Mucosa of gallbladder (tissue), 1 donor: ENCODE measurements at places on chromosomes 12 and 14. TPM values are rescaled to one million over a fixed set of nuclear protein-coding genes. Genes with fewer than 3 reads are reported as not detected.

GRCh38 chr14:103456167-103456835, 66.3 kb downstream of the CKB start:
- DNase-seq = no peak

GRCh38 chr14:44449680-44450079, 57.4 kb downstream of the FSCB start:
- no peak for DNase-seq

The RILPL2 gene
- 6.2 TPM for total RNA-seq

DNA sequence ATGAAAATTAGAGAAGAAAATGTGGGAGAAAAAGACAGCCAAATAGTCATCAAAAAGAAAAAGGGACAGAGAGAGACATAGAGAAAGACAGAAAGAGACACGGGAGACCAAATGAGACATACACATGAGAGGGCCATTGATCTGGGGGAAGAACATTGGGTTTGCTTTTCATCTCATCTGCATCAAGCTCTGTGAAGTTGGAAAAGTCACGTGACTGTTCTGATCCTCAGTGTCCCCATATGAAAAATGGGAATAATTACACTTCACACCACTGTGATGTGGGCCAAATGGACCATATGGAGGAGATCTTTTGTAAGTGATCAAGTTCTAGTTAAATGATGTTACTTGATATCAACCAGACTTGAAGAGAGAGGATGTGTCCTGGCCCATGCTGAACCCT, 147.1 kb upstream of the NRXN3 start:
- DNase-seq = no peak

- no peak for DNase-seq
Measured at GRCh38 chr14:99527427-99528076, 46.3 kb downstream of the CCNK start.

DNA sequence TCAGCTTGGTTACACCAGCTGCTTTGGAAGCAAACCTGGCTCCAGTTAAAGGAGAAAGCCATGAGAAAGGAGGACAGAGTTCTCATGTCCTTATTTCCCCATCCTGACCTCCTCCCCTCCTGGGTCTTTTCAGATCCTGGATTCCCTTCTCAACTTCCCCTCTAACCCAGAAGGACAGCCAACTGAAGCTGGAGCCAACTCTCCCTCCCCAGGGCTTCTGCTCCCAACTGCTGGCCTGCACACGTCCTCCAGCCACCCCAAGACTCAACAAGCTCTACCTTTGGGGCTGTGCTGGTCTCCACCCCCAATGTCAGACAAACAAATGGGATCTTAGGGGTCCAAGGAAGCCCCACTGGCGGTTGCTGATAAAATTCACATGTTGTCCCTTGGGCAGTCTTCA, 651.1 kb upstream of the TBX3 start:
- DNase-seq = no peak

DNA sequence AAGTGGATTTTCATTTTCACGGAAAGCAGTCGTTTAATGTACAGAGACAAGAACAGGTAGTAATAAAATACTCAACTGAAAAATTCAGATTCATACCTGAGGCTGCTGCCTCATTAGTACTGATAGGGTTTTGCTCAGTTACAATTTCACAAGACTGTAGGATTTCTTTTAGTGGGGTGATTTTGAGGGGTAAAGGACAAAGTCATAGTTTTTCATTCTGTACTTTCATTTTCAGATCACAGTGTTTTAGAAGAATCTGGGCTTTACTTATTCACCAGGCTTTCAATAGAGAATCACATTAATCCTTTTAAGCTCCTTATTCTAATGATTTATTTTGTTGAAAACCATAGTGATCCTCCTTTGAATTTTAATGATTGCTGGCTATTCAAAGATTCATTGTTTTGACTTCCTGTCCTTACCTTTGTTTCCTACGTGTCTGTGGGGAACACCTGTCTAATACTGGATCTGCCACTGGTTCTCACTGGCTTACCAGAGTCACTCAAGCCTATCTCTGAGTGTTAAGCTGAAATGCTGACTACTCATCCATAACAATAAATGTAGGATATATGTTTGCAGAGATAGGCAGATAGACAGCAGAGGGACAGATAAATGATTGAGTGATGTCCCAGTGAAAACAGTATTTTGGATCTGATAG, 243.8 kb upstream of the NPAS3 start:
- no peak for DNase-seq

DNA sequence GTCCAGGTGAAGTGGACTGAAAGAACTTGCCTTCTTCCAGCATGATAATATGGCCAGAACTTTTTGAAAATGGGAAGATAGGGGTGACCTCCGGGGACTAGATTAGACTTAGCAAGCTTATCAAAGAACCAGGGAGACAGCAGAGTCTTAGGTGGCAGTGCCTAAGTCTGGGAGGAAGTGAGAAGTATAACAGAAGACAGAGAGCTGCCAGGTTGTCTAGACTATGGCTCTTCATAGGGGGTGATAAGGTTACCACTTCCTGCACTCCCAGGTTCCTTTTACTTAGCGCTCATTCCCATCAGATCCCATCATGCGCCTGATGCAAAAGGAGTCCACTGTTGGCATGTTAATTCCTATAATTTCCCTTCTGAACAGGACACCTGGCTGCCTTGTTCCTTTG, 69.9 kb downstream of the PLXNC1 start:
- DNase-seq = no peak

DNA sequence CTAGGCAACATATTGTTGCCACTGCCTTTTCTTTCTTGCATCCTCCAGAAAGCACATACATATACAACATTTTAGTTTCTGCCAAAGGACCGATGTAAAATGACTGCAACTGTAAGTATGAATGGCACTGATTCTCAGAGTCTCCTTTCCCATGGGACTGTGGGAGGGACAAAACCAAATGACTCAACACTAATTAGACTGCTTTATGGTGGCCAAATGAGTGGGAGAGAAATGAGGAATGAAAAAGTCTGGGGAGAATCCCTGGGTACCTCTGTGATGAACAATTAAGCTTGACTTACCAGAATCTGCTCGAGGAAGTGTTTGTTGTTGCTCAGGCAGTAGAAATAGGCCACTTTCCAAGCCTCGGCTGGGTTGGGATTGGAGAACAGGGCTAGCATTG, 10.1 kb downstream of the ZFYVE26 start:
- DNase-seq = no peak

The DENND5B gene
- total RNA-seq = 13.7 TPM

DNA sequence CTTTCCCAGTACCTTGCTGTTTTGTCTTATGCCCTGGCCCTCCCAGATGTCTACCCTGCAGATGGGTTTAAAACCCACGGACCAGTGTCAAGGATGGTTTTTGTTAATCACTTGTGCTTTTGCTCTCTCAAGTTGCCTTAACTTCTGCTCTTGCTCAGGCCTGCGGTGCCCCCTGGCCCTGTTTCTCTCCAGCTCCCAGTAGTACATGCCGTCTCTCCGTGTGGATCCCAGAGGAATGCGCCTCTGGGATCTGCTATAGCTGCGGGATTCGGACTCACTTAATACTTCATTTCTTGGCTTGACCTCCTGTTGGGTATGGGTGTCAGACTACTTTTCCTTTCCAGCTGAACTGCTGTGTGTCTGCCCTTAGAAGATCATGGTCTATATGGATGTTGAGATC, 14.5 kb downstream of the PLEKHG3 start:
- DNase-seq = no peak

DNA sequence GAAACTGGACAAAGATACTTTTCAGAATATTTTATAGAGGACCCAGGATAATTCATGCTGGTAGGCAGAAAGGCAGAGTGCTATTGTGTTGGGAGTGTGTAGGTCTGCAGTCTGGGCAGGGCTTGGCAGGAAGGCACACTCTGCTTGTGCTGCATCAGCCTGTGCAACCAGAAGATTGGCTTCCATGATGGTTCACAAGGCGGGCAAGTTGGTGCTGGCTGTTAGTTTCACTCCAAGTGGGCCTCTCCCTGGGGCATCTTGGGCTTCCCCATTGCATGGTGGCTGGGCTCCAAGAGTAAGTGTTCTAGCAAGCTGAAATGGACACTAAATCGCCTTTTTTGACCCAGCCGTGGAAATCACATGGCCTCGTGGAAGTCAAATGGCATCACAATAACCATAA, 1.8 kb upstream of the UBE2N start:
- no peak for DNase-seq

DNA sequence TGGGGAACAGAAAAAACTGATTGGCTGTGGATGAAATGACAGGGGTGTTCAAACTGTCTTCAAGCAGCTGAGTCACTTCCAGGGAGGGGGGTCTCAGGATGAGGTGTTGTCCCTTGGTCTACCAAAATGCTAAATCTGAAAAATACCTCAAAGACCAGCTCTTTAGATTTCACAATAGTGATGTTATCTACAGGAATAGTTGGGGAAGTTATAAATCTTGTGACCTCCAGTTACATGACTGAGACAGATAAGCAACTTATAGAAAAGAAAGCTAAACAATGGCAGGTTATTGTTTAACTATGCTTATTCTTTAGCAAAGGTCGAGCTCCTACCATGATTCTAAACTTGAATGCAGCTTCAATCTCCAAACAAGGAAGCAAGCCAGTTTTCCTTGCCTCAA, 125.4 kb downstream of the SYT10 start:
- DNase-seq = no peak

The CYP27B1 gene
- total RNA-seq = 1.6 TPM

DNA sequence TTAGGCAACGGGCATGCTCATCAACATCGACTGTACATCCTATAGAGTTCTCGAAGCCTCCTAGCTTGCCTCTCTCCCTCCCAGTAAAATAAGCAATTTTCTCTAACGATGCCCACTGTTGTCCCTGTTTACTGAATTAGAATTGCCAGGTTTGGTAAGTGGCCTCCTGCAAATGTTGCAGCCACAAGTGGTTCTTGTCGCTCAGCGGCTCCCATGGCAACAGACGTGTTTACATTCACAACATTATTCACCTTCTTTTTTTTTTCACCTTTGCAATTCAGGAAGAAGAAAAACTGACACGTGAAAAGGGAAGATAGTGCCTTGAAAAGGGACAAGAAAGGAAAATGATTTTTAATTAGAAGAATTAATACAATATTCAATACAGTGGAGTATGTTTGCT, 100.9 kb upstream of the PKP2 start:
- no peak for DNase-seq

The CD9 gene
- 139 TPM for total RNA-seq

The FAM186B gene
- total RNA-seq = 0.32 TPM

The NT5DC3 gene
- 17.0 TPM for total RNA-seq

DNA sequence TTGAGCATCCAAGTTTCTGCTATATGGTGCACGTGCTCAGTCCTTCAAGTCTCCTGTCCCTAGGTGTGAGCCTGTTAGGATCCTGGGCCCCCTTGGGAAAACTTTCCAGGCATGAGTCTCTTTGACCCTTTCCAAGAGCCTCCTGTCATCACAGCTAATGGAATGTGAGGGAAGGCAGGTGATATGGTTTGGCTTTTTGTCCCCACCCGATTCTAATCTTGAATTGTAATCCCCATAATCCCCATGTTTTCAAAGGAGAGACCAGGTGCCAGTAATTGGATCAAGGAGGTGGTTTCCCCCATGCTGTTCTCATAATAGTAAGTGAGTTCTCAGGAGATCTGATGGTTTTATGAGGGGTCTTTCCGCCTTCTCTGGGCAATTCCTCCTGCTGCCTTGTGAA, 265.5 kb downstream of the ATP23 start:
- no peak for DNase-seq

DNA sequence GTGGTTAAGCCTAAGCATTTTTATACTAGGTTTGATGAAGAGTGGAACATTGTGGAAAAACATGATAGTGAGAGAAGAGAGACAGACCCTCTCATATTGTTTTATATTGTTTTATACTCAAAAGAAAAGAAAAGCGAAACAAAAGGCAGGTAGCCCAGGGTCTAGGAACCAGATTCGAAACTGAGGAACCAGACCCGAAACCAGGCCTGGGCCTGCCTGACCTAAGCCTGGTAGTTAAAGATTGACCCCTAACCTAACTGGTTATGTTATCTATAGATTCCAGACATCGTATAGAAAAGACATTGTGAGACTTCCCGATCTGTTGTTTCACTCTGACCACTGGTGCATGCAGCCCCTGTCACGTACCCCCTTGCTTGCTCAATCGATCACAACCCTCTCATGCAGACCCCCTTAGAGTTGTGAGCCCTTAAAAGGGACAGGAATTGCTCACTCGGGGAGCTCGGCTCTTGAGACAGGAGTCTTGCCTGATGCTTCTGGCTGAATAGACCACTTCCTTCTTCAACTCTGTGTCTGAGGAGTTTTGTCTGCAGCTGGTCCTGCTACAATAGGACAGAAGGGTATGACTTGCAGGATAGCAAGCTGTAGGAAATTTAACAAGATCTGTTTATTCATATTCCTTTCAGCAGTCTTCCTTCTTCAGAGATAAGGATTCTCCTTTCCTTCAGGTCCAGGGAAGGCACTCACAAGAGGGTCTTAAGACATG, 147.1 kb upstream of the PLEKHA5 start:
- no peak for DNase-seq

- no peak for DNase-seq
Measured at GRCh38 chr12:18898470-18898869, 160.6 kb downstream of the CAPZA3 start.

The ACOT6 gene
- total RNA-seq = not detected

DNA sequence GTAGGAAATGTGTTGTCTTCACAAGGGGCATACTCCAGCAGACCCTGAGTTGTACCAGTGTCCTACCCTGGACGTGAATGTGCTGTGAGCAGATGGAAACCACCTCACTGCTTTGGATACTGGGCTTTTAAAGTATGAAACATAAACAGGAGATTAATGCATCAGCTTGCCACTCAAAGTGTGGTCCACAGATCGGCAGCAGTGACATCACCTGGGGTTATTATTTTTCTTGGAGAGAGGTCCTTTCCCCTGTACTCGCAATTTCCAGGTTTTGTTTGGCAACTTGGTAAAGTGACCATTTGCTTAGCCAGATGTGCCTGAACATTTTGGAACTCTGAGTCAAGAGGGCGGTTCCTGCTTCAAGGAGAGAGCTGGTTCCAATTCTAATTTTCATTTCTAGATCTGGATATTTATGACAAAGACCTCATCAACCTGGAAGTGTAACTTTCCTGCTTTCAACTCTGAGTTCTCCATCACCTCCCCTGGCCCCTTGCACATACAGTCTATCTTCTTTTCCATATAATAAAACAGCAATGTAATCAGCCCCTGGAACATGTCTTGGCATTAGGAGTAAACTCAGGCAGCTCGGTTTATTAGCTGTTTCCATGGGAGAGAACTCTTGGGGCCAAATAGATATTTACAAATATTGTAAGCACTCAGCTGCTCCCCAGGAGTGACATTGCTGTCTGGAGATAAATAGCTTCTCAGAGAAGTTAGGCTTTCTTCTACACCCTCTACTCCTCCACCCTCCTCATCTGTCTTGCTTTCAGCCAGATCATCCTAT, 237.0 kb upstream of the TBX3 start:
- no peak for DNase-seq

- DNase-seq = peak; percentile 83
Measured at GRCh38 chr14:55752580-55753390, 172.8 kb downstream of the KTN1 start.

The ANKRD33 gene
- not detected for total RNA-seq

DNA sequence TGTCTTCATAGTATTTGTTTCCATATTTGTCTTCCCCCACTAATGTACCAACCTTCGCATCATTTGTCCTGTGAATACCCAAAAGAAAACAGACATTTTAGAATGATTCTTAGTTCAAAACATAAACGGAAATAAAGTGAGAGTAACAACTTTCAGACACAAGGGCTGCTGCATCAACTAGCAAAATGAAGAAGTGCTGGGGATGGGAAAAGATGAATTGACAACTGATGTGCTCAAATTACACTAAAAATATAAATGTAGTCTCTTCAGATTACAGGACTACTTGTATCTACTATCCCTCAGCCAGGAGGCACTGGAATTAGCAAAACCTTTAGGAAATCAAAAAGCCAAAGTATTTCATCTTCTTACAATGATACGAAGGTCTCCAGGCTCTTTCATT, 743 bp downstream of the NDUFA12 start:
- no peak for DNase-seq

The NID2 gene
- total RNA-seq = 14.6 TPM
